Lung (tissue), 17 donors: ENCODE measurements at places on chromosomes 5 and 9. TPM values are rescaled to one million over a fixed set of nuclear protein-coding genes. Genes with fewer than 3 reads are reported as not detected.

DNA sequence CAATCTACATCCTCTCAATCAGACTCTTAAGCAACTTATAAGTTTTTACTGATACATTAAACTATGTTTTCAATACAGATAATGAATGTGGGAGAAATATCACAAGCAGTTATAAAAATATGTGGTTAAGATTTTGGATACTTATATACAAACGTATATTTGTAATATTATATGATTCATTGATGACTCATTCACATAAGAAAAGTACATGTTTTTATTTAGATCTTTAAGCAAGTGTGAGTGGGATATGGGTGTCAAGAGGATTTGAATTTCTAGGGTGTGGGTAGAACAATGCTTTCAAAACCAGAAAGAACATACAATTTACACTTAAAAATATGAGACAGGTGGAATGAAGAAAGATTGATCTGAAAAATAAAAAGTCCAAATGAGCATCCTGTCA, 36.1 kb upstream of the ISL1 start:
- no peaks in the 10 kb centered on the region for H3K36me3 ChIP-seq
- H3K27me3 ChIP-seq = no peaks in the 10 kb centered on the region
- H3K27ac ChIP-seq = no peak overlapping the region
- no peak overlapping the region for H3K4me3 ChIP-seq
- no peak for DNase-seq

DNA sequence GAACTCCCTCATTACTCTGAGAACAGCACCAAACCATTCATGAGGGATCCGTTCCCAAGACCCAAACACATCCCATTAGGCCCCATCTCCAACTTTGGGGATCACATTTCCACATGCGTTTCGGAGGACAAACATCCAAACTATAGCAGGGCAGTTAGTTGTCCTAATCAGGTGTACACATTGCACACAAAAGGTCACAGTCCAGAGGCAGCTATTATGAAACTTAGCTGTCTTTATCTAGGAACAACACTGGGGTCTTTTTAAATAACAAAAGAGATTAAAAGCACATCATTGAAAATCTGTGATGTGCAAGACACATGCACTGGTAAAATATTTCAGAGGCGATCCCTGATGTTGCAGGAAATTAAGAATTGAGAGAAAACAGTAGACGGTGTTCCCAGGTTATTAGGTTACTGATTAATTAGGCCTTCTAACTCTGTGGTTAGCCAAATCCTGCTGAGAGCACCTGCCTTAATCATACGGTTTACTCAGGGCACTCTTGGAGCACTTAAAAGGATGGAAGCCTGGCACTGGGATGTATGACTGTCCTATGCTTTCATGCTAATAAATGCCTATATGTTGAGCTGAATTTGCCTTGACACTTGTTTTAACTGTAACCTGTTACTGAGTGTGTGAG, 1574.5 kb upstream of the WWC1 start:
- no peak for DNase-seq
- H3K4me1 ChIP-seq = peaks cover 7% of the 10 kb centered on the region
- no peaks in the 10 kb centered on the region for H3K36me3 ChIP-seq
- no peak overlapping the region for H3K27ac ChIP-seq

DNA sequence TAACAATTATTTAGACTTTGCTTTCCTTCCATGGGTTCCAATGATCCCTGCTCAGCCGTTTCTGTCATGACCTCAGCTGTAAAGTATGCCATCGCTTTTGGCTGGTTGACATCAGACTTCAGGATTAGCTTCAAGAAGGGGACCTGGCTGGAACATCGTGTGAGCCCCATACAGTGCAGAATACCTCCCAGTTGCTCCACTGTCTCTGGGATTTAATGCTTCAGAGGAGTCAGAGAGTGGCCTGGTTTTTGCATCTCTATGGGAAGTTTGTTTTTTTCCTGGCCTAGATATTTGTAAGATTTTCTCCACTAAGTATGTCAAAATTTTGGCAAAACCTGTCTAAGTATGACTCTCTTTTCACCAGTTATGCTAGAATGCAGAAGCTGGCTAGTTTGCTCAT, 216.9 kb downstream of the GABBR2 start:
- H3K27me3 ChIP-seq = no peaks in the 10 kb centered on the region
- H3K4me1 ChIP-seq = no peaks in the 10 kb centered on the region
- H3K36me3 ChIP-seq = no peaks in the 10 kb centered on the region
- H3K27ac ChIP-seq = no peak overlapping the region
- no peak overlapping the region for H3K4me3 ChIP-seq

- H3K4me3 ChIP-seq = no peak overlapping the region
- peak; percentile 68 for DNase-seq
- H3K4me1 ChIP-seq = peaks cover 5% of the 10 kb centered on the region
- peak overlapping the region; percentile 59 for H3K27ac ChIP-seq
These were observed 181.9 kb upstream of the HMHB1 start for GRCh38 chr5:143629871-143630659.

GRCh38 chr9:4435197-4435596, 55.1 kb upstream of the SLC1A1 start:
- H3K27me3 ChIP-seq = no peaks in the 10 kb centered on the region
- no peak for DNase-seq
- no peak overlapping the region for H3K4me3 ChIP-seq
- H3K27ac ChIP-seq = no peak overlapping the region
- no peaks in the 10 kb centered on the region for H3K36me3 ChIP-seq

DNA sequence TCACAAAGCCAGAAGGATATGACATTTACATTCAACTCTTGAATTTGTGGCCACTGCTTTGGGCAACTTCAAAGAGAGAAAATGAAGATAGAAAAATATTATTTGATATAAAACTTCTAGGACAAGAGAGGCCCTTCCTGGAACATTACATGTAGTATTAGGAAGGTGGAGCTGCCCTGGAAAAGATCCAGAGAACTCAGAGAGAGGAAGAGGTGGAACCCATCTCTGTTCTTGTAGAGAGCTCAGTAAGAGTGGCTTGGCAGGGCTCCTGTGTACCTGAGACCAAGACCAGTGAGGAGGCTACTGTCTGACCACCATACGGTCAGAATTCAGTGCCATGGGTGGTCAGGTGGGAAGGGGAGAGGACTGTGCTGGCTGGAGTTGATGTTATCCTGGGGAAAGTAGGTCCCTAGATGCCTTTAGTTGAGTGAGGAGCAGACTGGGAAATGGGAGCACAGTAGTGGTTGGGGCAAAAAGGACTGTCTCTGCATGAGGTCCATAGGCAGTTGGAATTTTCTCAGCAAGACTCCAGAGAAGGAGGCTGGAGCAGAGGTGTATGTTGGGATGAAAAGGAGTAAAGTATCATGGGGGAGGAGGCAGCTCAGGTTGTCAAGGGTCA, 7.6 kb downstream of the TGFBI start:
- no peak for DNase-seq
- no peak overlapping the region for H3K4me3 ChIP-seq
- H3K27me3 ChIP-seq = no peaks in the 10 kb centered on the region
- no peaks in the 10 kb centered on the region for H3K36me3 ChIP-seq
- H3K27ac ChIP-seq = no peak overlapping the region

- no peak overlapping the region for H3K4me3 ChIP-seq
- no peaks in the 10 kb centered on the region for H3K4me1 ChIP-seq
- peak; percentile 74 for DNase-seq
- no peaks in the 10 kb centered on the region for H3K27me3 ChIP-seq
- no peak overlapping the region for H3K27ac ChIP-seq
These were observed 113.2 kb upstream of the RANBP3L start for GRCh38 chr5:36414869-36415282.

GRCh38 chr5:142114687-142115086, 6.1 kb downstream of the NDFIP1 start:
- no peak overlapping the region for H3K4me3 ChIP-seq
- no peak for DNase-seq
- H3K4me1 ChIP-seq = no peaks in the 10 kb centered on the region
- H3K27ac ChIP-seq = no peak overlapping the region

DNA sequence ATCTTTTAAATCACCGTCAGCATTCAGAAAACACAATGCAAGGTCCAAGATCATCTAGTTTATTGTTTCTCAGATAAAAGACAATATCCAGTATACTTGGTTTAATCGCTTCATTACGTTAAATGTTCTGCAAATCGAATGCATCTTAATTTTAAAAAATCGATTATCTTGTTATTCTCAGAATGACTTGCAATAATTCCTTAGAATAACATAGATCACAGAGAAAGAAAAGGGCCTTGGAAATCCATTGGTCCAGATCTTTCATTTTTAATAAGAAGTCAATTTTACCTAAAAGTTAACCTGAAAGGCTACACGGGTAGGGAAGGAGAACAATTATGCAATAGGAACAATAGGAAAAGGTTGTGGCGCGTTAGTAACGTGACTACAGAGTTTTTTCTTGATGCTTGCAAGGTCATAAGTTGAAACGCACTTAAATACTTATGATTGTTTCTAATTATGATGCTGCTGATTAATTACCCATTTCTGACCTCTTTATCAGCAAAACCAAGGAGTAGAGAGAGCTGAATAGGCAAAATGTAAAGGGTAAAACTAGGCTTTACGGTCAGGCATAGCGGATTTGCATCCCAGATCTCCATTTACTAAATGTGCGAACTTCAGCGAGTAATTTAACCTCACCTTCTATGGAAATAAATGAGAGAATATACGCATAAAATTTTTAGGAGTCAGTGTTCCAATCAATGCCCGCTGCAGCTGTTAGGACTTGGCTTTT, 769 bp upstream of the LYRM7 start:
- H3K4me1 ChIP-seq = no peaks in the 10 kb centered on the region
- H3K36me3 ChIP-seq = no peaks in the 10 kb centered on the region
- H3K27ac ChIP-seq = peak overlapping the region; percentile 72
- H3K27me3 ChIP-seq = no peaks in the 10 kb centered on the region

DNA sequence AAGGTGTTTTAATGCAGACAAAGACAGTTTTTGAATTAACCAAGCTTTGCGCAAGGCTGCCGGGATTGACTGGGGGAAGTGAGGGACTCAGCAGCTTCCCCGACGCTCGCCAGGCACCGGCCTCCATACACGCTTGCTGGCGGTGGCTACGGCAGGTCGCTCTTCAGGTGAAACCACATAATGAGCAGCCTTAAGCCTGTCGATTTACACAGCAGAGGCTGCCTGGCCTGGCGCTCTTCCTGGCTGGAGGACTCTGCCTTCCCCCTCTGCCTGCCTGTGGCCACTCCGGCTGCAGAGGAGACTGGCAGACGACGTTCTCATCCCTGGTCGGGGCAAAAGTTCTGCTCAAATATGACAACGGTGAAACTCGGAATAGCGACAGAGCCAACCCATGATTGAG, 9.0 kb upstream of the NOTCH1 start:
- no peak for DNase-seq
- H3K36me3 ChIP-seq = no peaks in the 10 kb centered on the region
- H3K27ac ChIP-seq = no peak overlapping the region
- H3K4me1 ChIP-seq = peaks cover 8% of the 10 kb centered on the region

GRCh38 chr5:97534166-97534565, 351.1 kb upstream of the RIOK2 start:
- no peaks in the 10 kb centered on the region for H3K4me1 ChIP-seq
- no peak overlapping the region for H3K4me3 ChIP-seq
- no peaks in the 10 kb centered on the region for H3K27me3 ChIP-seq

SPINK5 gene
- 4.2 TPM for total RNA-seq

DNA sequence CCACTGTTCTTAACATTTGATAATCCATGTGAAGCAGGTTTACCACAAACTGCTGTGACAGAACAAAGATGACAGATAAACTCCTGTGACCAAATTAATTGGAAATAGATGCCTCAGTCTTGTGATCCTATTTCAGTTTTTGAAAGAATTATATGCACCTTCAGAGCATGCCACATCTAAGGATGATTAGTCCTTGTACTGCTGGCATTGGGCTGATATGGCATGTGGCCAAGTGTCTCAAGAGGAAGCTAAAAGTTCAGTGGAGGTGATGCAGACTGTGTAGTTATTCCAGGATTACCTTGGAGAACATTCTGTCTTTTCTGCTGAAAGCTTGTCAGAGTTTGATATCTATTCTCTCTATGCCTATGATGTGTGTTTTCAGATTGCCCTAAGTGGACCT, 314.4 kb upstream of the EFNA5 start:
- no peaks in the 10 kb centered on the region for H3K27me3 ChIP-seq
- H3K36me3 ChIP-seq = no peaks in the 10 kb centered on the region
- no peak for DNase-seq
- H3K4me1 ChIP-seq = peaks cover 2% of the 10 kb centered on the region
- no peak overlapping the region for H3K4me3 ChIP-seq

PAIP1 gene
- total RNA-seq = 62.6 TPM

DNA sequence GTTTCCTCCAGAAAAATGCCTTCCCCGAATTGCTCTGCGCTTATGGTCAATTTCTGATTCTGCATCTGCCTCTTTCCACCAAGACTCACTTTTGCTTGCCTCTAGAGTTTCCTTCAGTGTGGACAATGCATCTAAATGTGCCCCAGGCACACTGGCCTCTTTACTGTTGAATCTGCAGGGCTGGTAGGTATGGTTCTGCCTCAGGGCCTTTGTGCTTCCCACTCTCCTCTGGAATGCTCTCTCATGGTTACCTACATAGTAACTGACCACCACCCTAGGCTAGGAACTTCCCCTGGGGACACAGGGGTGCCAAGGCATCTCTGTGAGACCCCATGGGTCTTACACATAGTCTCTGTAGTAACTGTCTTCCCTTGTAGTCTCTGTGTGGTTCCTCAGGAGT, 1258.6 kb downstream of the CDH12 start:
- no peaks in the 10 kb centered on the region for H3K36me3 ChIP-seq
- no peak for DNase-seq
- H3K27me3 ChIP-seq = no peaks in the 10 kb centered on the region
- no peaks in the 10 kb centered on the region for H3K4me1 ChIP-seq

GRCh38 chr9:100472788-100473275, at the start of gene TMEFF1:
TMEFF1 (plus strand) TSS chr9:100473149; CDS start chr9:100473545, 396 bp downstream.
- no peaks in the 10 kb centered on the region for H3K36me3 ChIP-seq
- no peak within 1 kb of the TSS for H3K27ac ChIP-seq
- H3K4me1 ChIP-seq = peaks cover 8% of the 10 kb centered on the region
- H3K27me3 ChIP-seq = no peaks in the 10 kb centered on the region

DNA sequence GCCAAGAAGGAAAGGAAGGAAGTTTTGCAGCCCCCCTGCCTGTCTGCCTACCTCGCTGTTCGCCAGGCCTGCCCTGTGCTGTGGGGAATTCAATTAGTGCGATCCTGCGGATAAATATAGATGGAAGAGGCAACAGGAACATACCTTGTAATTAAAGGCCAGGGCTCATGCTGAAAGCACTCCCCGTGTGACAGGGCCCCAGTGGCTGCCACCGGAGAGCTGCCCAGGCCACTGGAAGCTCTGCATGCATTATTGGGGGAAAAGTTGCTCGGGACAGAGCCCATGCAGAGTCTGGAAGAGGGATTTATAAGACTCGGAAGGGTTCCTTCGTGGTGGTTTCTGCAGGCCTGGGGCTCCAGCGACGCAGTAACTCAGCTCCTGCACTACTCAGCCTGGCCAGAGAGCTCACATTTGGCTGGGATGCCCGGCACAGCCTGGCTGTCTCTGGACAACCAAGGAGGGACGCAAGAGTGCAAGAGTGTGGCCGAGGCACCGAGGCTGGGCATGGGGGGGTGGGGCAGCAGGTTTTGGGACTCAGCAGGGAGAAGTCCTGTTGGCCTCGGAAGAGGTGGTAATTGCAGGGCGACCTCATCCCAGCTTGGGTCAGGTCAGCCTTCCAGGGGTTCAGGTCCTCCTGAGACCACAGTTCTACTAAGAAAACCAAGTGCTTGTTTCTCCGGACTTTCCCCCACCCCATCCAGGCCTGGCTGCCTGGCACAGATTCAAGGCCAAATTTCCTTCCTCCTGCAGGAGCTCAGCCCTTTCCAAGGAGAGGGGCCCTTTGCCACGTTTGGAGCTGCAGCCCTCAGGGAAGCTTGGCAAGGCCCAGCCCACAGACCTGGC, 68.1 kb upstream of the GGTA1 start:
- H3K4me3 ChIP-seq = no peak overlapping the region
- peak; percentile 38 for DNase-seq
- peaks cover 21% of the 10 kb centered on the region for H3K4me1 ChIP-seq
- peak overlapping the region; percentile 47 for H3K27ac ChIP-seq
- no peaks in the 10 kb centered on the region for H3K36me3 ChIP-seq

GRCh38 chr5:139120521-139120920, 77.6 kb downstream of the SIL1 start:
- H3K27me3 ChIP-seq = no peaks in the 10 kb centered on the region
- H3K36me3 ChIP-seq = peaks cover 13% of the 10 kb centered on the region
- H3K27ac ChIP-seq = no peak overlapping the region
- no peak overlapping the region for H3K4me3 ChIP-seq
